ENCODE measurements at places on chromosomes 13 and 19.
A peak's percentile ranks its signal among the peaks of the same experiment; 100 is the strongest.

DNA sequence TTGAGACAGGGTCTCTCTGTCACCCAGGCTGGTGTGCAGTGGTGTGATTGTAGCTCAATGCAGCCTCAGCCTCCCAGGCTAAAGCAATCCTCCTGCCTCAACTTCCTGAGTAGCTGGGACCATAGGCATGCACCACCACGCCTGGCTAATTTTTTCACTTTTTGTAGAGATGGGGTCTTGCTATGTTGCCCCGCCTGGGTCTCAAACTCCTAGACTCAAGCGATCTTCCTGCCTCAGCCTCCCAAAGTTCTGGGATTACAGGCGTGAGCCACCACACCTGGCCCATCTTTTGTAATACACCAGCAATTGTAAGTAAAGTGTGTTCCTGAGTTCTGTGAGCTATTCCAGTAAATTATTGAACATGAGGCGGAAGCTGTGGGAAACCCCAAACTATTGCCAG, 6.7 kb downstream of the PLA2G4C start:
- no peak for DNase-seq

DNA sequence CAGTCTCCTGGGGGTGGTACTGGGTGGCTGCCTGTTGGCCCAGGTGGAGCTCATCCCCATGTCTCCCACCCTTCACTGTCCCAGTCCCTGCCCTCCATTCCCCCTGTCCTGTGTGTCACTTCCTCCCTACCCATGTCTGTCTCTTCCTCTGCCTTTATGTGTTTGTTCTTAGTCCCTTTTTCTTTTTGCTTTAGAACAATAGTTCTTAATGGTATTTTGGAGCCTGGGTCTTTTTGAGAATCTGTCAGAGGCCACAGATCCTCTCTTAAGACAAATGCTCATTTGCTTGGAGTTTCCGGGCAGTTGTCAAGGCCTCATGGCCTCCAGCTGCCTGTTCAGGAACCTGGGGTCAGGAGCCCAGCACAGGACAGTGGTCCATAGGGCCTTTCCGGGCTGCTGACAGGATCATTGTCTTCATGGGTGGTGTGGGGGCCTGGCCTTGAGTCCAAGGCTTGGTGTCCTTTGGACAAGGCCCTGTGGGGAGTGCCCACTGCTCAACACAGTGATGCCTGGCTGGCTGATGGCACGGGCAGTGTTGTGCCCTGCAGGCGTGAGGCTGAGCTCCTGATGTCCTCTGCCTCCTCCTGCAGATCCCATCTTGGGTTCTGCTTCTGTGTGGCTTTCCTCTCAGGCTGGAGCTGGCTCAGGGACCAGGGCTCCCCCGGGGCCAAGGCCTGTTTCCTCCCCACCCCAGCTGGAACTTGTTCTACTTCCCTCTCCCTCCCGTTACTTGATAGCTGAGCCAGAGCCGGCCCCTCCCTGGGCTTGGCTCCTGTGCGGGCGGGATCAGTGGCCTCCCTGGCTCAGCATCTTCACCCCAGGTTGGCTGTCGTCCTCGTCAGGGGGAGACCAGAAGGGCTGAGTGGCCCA, 3.5 kb downstream of the EGLN2 start:
- no peak for DNase-seq

GRCh38 chr19:17926044-17926443, 6.8 kb upstream of the CCDC124 start:
- no peak for DNase-seq

DNA sequence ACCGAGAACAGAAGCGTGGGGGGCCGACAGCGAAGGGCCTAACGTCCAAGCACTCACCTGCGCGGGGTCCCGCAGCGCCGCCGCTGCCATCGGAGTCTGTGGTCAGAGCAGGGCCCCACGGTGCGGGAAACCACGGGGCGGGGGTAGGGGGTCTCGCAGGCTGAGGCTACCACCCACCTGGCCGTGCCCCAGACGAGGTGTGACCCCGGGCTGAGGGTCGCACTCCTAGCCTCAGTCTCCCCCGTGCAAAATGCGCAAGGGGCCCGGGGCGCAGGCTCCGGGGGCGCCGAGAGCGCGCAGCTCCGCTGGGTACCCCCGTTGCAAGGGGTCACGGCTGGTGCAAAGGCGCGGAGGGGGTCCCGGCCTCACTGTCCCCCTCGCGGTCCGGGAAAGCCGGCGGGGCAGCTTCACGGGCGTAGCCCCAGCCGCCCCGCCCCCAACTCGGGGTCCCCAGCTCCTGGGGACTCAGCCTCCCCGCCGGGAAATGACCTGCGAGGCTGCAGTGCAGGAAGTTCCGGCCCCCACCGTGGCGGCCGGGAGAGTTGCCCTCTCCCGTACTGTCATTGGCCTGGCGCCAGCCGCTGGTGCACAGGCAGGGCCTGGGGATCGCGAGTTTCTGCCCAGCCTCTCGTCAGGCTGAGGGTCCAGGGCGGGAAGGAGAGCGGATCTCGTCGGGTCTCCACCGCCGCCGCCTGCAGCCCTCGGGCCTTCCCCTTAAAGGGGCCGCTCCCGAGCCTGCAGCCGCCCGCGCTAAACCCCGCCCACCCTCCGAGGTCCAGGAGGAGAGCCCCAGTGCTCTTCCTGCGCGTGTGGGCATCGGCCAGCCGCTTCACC, at the start of gene ZNF792:
ZNF792 (minus strand) TSS at position 657 of the 834 bp plus-strand sequence; CDS start at position 90, 567 bp downstream.
- DNase-seq = peak; percentile 32
